ENCODE measurements at places on chromosomes 12 and 14. TPM values are rescaled to one million over a fixed set of nuclear protein-coding genes. Genes with fewer than 3 reads are reported as not detected.

DNA sequence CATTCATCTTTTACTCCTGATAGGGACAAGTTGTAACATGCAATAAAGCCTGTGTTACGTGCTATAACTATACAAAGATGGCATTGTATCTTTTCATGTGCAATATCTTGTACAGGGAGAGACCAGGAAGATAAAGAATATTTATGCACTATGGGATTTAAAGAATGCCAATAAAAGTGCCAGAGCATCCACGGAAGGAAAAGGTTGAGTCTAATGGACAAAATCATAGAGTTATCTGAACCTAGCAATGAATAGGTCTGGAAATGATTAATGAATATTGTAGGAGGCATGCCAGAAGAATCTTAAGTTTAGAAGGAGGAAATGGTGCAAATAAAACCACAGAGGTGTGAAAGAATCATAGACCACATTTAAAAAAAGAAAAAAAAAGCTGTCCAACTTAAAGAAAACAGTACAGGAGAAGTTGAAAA, 263.9 kb downstream of the KCNC2 start:
- peak overlapping the region; percentile 25 for H3K27ac ChIP-seq
- H3K4me1 ChIP-seq: peaks cover 13% of the 10 kb centered on the region
- no peak overlapping the region for H3K4me3 ChIP-seq
- H3K36me3 ChIP-seq: no peaks in the 10 kb centered on the region
- H3K27me3 ChIP-seq: no peaks in the 10 kb centered on the region

GRCh38 chr12:132400011-132400641, 70.7 kb upstream of the GALNT9 start:
- peaks cover 8% of the 10 kb centered on the region for H3K27me3 ChIP-seq
- no peaks in the 10 kb centered on the region for H3K36me3 ChIP-seq
- no peak overlapping the region for H3K4me3 ChIP-seq
- H3K4me1 ChIP-seq: no peaks in the 10 kb centered on the region

Gene PPFIA2
- not detected for total RNA-seq

DNA sequence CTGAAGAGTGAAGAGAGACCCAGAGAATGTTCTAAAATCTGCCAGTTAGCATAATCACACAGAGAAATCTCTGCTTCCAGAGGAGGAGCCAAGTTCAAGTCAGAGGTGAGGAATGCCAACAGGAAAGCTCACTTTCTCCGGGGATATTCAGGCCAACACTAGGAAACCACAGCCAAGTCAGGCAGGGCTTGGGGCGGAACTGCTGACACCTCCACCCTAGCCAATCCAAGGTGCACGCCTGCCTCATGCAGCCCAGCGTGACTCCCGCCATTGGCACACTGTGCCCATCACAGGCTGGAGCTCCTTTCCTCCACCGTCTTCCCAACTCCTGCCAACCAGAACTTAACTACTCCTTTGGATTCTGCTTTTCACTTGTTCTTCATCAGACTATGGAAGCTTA, 374.3 kb upstream of the CCDC196 start:
- H3K27me3 ChIP-seq: peaks cover 17% of the 10 kb centered on the region
- no peaks in the 10 kb centered on the region for H3K4me1 ChIP-seq
- no peak for DNase-seq
- no peak overlapping the region for H3K4me3 ChIP-seq
- no peak overlapping the region for H3K27ac ChIP-seq

DNA sequence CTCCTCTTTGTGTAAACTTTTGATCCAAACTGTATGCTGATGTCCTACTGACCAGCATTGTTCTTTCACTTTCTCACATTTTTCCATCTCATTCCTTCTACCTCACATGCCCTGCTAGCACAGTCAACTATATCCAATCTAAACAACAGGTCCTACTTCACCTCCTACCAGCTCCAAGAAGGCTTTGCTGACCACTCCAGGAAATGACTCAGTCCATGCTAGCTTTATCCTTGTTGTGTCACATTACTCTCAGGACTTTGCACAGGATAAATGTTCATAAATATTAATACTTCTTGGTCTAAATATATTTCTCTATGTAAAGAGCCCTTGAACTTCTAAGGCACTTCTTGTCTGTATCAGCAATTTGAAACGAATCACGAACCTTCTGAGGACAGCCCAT, 64.9 kb upstream of the PCED1B start:
- DNase-seq: no peak
- H3K27ac ChIP-seq: no peak overlapping the region
- H3K36me3 ChIP-seq: no peaks in the 10 kb centered on the region
- H3K4me3 ChIP-seq: no peak overlapping the region
- H3K27me3 ChIP-seq: peaks cover 18% of the 10 kb centered on the region
- H3K4me1 ChIP-seq: no peaks in the 10 kb centered on the region

GRCh38 chr14:61535032-61535431, 160.3 kb upstream of the HIF1A start:
- H3K27ac ChIP-seq: peak overlapping the region; percentile 17
- no peak overlapping the region for H3K4me3 ChIP-seq
- H3K36me3 ChIP-seq: peaks cover 93% of the 10 kb centered on the region
- H3K27me3 ChIP-seq: no peaks in the 10 kb centered on the region
- H3K4me1 ChIP-seq: peaks cover 87% of the 10 kb centered on the region
- DNase-seq: no peak

Gene LRTM2
- not detected for total RNA-seq

GRCh38 chr12:97805146-97805545, 342.5 kb downstream of the RMST start:
- no peak overlapping the region for H3K27ac ChIP-seq
- no peak for DNase-seq
- no peaks in the 10 kb centered on the region for H3K36me3 ChIP-seq
- no peaks in the 10 kb centered on the region for H3K27me3 ChIP-seq

Gene TIMELESS
- total RNA-seq: 62.7 TPM

GRCh38 chr12:131066207-131066885, 112.6 kb downstream of the ADGRD1 start:
- H3K27ac ChIP-seq: no peak overlapping the region
- no peak for DNase-seq
- no peaks in the 10 kb centered on the region for H3K36me3 ChIP-seq
- H3K27me3 ChIP-seq: peaks cover 9% of the 10 kb centered on the region
- H3K4me3 ChIP-seq: no peak overlapping the region
- H3K4me1 ChIP-seq: no peaks in the 10 kb centered on the region

DNA sequence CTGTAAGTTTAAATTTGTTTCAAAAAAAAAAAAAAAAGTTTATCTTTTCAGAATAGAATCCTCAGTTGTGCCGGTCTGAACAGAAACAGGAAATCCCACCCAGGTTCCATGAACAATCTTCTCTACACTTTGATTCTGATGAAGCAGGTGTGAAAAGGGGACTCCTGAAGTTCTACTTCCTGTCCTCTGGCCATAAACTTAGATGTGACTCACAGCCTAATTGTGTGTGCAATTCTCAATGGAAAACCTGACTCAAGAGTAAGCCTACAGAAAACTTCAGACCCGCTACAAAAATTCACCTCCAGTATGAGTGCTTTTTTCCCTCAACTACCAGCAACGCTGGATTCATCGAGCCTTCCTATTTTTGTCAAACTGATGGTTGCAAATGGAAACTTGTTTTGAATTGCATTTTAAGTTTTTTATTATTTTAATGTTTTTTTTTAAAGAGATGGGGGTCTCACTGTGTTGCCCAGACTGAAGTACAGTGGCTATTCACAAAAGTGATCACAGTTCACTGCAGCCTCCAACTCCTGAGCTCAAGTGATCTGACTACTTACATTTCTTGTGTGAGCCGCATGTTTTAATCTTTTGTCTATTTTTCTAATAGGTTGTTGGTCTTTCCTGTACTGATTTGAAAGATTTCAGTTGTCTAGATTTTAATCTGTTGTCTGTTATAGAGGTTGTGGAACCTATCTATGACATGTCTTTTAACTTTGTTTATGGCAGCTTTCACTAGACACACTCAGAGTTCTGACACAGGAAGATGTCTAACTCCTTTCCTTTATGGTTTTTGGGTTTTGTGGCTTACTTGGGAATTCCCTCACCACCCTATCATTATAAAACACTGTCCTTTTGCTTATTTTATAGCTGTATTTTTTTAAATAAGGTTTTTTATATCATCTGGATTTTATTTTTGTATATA, 37.6 kb downstream of the ATG14 start:
- H3K27ac ChIP-seq: peak overlapping the region; percentile 75
- peak; percentile 41 for DNase-seq
- peaks cover 19% of the 10 kb centered on the region for H3K4me1 ChIP-seq
- peak overlapping the region; percentile 30 for H3K4me3 ChIP-seq
- H3K27me3 ChIP-seq: no peaks in the 10 kb centered on the region

Gene SLCO1C1
- not detected for total RNA-seq

GRCh38 chr12:6272300-6273204, 37.9 kb upstream of the PLEKHG6 start:
- H3K4me3 ChIP-seq: no peak overlapping the region
- no peaks in the 10 kb centered on the region for H3K4me1 ChIP-seq
- no peaks in the 10 kb centered on the region for H3K36me3 ChIP-seq
- DNase-seq: no peak

Gene TTC7B
- total RNA-seq: 6.8 TPM

DNA sequence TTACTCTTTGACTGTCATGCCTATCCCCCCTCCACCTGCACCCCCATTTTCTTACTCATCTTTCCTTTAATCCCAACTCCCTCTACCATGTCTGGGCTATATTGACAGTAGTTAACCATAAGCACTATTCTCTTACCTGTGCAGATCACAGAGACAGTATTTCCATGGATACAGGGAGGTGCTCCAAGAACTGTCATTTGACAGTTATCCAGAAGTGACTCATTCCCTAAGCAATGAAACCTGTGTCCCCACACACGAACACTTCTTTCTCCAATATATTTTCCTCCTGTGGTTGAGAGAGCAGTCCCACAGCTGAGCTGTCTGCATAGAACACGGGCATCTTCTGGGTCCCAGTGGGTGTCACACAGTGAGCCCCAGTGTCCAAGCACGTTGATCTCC, 68.8 kb downstream of the CD163L1 start:
- peaks cover 17% of the 10 kb centered on the region for H3K27me3 ChIP-seq
- H3K27ac ChIP-seq: no peak overlapping the region
- no peaks in the 10 kb centered on the region for H3K4me1 ChIP-seq
- H3K36me3 ChIP-seq: no peaks in the 10 kb centered on the region
- no peak for DNase-seq
- no peak overlapping the region for H3K4me3 ChIP-seq

Gene KCNK13
- 0.13 TPM for total RNA-seq
